ENCODE measurements at places on chromosomes 3 and 15.

DNA sequence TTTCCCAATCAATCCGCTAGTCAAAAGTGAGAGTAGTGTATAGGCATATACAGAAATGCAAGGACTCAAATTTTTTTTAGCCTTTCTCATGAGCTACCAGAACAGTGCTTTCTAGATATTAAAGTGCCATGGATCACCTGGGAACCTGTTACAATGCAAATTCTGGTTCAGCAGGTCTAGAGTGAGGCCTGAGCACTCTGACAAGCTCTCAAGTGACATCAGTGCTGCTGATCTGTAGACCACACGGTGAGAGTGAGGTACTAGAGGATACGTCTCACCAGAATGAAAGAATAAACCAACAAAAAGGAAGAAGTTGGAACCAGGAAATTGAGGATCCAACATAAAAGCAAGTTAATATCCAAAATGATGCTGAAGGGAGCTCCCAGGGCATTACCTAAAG lies 16.0 kb upstream of the PLA2G4D start:
- no peak for DNase-seq

GRCh38 chr3:124295362-124295761 lies 303.4 kb upstream of the ROPN1 start:
- DNase-seq = no peak

GRCh38 chr3:138348754-138349739 lies 668 bp downstream of the MRAS start:
- no peak for DNase-seq

GRCh38 chr15:41782371-41783282 lies 8.3 kb downstream of the MAPKBP1 start:
- DNase-seq = no peak

- no peak for DNase-seq
Measured at GRCh38 chr15:35833581-35833980, 287.6 kb upstream of the DPH6 start.

DNA sequence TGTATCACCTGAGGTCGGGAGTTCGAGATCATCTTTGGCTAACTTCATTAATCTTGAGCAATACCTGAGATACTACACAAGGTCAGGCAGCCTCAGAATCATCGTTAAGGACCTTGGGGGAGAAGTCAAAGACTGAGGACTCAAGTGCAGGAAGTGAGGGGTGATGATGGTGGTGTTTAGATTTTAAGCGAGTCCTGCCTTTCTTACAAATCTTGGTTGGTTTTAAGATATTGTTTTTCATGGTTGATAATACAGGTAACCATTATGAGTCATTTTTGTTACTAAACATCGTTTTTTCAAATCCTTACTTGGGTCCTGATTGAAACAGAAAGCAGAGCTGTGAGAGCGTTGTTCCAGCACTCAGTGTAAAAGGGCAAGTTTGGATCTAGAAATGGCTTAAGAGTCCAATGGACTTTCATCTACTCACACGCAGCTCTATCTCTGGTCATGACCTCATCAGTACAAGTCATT lies 4.1 kb downstream of the RASGRP1 start:
- DNase-seq = no peak

GRCh38 chr3:33940736-33941135 lies 142.3 kb downstream of the PDCD6IP start:
- no peak for DNase-seq

DNA sequence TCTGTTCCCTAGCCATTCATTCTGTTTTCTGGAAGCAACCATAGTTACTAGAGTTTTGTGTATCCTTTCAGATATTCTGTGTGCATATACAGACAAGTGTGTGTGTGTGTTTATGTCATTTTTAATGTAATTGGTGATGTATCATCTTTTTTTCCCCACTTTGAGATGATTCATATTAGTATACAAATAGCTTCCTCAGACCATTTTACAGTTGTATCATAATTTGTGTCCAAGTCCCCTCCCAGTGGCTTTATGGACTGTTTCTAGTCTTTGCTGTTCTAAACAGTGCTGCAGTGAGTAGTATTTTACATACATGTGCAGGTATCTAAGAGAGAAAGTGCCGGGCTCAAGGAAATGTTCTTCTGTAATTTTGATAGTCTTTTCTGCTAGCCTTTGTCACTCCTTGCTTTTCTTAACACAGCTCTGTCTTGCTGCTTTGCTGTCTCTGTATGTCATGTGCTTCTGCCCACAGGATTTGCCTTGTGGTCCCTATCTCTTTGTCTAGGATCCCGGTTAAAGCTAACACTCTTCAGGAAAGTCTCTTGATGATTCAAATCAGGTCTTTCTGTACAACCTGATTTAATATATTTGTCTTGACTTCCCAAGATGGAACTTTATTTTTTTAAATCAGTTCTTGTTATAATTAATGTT lies 31.5 kb upstream of the FBXL22 start:
- DNase-seq = no peak

DNA sequence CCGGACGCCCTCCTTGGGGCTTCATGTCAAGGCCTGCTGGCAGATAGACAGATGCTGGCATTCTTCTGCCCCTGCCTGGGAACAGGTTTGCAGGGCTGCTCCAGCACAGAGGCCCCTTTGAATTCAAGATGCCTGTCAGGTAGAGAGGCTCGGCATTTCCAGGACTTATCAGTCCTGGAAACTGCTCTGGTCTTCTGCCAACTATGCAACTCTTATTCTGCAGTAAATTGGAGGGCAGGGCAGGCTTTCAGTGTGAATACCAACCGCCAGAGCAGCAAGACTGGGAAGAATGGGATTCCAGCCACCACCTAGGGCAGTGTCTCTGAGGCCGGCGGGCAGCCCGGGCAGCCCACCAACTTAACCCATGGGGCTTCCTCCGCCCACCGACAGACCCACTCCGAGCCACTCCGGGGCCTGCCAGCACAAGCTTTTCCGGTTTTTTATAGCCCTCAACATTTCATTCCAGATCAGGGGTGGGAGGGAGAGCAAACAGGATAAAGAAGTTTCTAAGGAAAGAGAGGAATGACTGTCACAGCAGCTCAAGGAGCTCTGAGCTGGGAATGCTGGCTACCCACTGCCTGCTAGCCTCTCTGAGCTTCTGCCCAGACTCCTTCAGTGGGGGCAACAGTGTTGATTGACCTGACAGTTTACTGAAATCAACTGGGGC lies 140.9 kb downstream of the NTRK3 start:
- DNase-seq = no peak

DNA sequence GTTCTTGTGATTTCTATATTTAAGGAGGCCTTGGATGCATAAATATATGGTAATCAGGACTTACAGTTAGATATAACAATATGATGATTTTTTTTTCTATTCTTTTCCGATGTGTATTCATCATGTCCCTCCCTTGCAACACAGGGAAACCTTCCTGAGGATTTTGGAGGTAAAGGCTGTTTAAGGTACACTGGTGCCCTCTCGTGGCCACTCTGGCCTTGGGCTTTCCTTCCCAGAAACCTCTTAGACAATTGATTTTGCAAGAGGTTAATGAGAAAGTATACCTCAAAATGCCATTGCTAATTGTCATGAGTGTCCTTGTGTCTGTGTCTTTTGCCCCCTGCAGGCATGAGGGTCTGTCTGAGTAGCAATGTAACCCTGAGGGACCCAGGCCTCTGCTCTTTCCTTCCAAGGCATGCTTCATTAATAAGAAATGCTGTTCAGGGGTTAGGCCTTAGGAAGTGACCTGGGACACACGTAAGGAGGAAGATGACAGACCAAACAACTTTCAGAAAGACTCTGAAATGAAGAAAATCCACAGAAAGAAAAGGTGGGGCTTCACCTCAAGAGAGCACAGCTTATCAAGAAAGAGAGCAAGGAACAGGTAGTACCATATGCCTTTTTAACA lies 70.3 kb upstream of the PPP2R3A start:
- peak; percentile 18 for DNase-seq

- no peak for DNase-seq
Measured at GRCh38 chr3:194328053-194328657, 23.0 kb downstream of the CPN2 start.
